HFFc6 (cell line): ENCODE measurements at places on chromosomes 16 and 17.
A peak's percentile ranks its signal among the peaks of the same experiment; 100 is the strongest.

- DNase-seq = no peak
These were observed 327.8 kb upstream of the MAF start for GRCh38 chr16:79928142-79928873.

- no peak for DNase-seq
These were observed 6.6 kb upstream of the DPEP2 start for GRCh38 chr16:68005786-68006286.

DNA sequence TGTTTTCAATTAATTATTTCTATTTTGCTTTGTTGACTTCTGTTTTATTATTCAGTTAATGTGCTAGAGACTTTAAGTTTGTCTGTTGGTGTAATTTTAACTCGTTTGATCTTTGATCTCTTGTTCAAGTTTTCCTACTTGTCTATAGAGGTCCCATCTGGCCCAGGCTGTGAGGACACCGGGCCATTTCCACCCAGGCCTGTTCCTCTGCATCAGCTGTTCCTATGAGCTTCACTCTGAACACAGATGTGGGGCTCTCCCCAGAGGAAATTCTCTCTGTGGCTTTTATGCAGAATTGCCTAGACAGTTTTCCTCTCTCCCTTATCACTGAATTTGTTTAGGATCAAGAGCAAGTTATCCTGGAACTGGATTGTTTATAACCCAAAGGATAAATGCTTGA, 44.7 kb downstream of the MYO18A start:
- DNase-seq = no peak

DNA sequence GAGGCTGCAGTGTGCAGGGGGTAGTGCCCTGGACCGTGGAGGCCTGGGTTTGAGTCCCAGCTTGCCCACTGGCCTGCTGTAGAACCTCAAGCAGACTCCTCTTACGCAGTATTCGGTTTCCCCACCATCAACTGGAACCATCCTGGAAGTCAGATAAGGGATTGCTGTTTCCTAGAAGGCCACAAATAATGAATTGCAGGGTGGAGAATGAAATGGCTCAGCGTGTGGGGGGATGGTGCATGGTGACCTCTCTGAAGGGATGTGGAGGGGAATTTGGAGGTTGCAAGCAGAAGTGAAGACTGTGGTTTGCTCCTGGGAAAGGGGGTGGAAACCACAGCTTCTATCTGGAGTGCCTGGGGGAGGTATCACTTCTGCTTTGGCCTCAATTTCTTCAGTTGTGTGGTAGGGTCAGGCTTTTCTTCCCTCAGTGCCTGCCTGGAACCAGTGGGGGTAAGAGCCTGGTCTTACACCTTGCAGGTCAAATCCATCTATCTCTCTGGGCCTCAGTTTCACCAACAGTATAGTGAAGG, 1.7 kb downstream of the ADGRG5 start:
- DNase-seq = no peak

GRCh38 chr16:19288872-19289799, 3.6 kb downstream of the CLEC19A start:
- DNase-seq = no peak

- no peak for DNase-seq
These were observed 2.4 kb upstream of the CBFB start for GRCh38 chr16:67026570-67026969.

- peak; percentile 19 for DNase-seq
These were observed 1.5 kb upstream of the SREBF1 start for GRCh38 chr17:17837966-17838962.

DNA sequence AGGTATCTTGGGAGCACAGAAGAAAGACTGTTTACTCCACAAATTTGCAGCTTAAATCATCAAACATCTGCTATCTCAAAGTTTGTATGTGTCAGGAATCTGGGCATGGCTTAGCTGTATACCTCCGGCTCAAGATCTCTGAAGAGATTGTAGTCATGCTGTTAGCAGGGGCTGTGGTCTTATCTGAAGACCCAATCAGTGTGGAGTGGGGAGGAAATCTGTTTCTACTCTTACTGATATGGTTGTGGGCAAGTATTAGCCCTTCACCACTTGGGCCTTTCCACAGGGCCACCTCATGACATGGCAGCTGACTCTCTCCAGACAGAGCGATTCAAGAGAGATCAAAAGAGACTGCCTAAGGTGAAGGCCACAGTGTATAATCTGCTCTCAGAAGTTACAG, 438.7 kb downstream of the KIF2B start:
- no peak for DNase-seq

GRCh38 chr17:6560496-6560895, 4.1 kb upstream of the PITPNM3 start:
- DNase-seq = no peak

GRCh38 chr16:1779741-1780676, 2.4 kb downstream of the SPSB3 start:
- no peak for DNase-seq

- DNase-seq = no peak
These were observed 10.1 kb downstream of the CA10 start for GRCh38 chr17:52148288-52148968.

GRCh38 chr16:1430759-1431496, at the start of gene PERCC1:
PERCC1 (plus strand) TSS chr16:1431078; CDS start chr16:1432594, 1,516 bp downstream.
- no peak for DNase-seq

DNA sequence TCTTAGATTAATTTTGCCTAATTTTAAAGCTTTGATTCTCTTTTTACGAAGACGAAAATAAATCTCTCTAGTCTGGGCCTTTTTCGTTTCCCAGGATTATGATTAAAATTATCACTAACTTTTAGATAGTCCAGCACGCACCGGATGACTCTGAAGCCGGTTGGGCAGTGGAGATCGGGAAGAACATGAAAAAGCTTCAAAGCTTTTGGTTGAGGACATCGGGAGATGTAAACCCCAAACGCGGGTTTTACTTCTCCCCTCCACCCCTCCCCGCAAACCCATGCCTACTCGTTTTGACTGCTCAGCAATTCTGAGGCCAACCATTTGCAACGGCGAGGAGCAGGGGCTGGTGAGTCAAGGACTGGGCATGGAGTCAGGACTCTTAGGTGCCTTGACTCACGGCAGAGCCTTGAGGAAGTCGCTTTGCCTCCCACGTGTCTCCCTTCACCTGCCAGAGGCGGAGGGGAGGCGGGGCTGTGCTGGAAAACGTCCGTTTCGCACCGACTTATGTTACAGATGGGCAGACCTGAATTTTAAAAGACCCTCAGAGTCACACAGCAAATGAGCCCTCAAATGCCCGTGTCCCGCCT, 989 bp upstream of the DUSP14 start:
- peak; percentile 94 for DNase-seq

DNA sequence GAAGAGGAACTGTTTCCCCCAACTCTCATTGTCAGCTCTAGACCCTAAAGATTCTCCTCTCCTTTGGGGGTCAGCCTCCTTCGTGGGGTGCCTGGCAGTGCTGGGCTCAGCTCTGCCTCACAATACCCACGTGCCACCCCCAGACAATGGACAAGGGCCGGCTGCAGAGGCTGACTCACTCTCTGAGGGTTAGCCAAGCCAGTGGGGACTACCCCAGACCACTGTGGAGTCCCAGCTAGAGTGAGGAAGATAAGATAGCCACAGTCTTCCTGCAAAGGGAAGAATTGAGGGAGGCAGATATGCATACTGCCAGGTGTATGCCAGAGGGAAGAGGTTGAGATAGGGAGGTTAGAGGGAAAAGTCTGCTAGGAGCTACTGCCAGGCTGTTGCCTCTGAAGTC, 13.5 kb upstream of the MTMR4 start:
- no peak for DNase-seq

GRCh38 chr16:10939649-10940234, 2.5 kb downstream of the DEXI start:
- DNase-seq = no peak

GRCh38 chr17:78674595-78675315, 97.6 kb upstream of the DNAH17 start:
- no peak for DNase-seq

DNA sequence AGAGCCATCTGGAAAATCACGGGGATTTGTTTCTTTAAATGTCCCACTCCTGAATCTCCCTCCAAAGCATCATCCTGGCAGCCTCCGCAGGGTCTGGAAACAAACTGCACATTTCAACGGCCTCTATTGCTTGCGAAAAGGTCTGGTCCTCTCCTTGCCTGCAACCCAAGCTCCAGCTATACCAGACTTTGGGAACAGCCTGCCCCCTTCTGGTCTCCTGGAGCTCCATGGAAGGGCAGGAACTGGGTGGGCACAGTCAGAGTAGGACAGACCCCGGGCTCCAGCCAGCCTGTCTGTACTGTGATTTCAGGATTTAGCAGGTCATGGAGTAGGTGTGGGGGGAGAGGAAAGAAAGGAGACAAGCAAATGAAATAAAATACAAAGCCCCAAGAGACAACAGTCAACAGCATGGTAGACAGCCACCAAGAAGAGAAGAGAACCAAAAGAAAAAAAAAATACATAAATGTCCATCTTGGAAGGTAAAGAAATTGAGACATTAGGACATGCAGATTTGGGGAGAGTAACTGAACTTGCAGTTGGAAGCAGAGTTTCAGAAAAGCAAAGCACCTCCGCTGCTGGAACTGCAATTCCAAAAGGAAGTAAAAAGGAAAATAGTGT, 2.7 kb downstream of the XYLT1 start:
- peak; percentile 59 for DNase-seq

GRCh38 chr16:3484318-3485096, 10.8 kb downstream of the C16orf90 start:
- no peak for DNase-seq

GRCh38 chr17:28204751-28205150, 114.2 kb upstream of the TMEM97 start:
- peak; percentile 56 for DNase-seq

DNA sequence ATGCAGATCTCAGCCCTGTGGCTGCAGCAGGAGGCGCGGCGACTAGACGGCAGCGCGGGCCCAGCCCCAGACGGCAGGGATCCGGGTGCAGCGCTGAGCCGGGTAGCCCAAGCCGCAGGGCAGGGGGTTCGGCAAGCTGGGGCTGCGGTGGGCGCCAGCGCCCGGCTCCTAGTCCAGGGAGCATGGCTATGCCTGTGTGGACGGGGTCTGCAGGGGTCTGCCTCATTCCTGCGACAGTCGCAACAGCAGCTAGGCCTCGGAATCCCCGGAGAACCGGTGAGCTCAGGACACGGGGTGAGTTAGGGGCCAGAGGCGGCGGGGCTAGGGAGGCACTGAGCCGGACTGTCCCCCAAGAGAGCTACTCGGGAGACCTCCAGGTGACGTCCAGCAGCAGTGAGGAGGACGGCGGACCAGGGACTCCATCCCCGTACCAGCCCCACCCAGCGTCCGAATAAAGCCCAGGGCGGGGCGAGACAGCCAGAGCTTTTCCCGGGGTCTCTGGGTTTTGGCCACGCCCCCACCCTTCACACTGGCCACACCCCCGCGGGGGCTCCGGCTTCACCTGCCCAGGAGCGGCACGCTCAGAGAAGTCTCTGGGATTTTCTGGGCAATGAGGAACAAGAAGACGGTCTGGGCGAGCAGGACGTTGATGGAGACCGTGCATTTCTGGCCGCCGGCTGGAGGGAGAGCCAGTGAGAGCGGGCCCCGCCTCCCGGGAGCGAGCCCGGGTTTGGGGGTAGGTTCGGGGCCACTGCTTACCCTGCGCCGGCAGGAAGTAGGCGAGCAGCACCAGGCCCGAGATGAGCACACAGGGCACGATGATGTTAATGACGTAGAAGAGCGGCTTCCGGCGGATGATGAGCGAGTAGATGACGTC, 1.1 kb downstream of the C17orf107 start:
- DNase-seq = no peak

GRCh38 chr17:55166506-55166905, 98.3 kb upstream of the HLF start:
- no peak for DNase-seq

DNA sequence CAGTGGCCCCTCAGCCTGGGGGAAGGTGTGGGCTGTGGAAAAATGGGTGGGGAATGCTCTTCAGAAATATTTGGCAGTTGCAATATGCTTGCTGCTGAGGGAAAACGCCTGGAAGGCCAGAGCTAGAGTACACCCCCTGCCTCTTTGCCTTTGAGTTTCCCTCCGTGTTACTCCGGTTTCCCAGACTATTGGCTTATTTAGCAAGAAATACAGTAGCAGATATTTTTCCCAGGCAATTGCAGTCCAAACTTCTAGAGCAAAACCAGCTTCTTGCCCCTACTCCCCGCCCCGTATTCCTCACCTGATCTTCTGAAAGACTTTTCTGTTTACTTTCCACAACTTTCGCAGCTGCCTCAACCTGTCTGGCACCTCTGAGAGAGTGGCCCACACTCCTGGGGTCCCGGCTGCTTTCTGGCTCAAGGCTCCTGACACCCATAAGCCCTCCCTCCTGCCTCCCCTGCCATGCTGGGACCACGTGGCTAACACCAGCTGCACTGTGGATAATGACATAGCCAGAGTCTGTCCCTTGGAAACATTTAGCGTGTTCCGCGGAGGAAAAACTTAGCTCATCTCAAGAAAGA, 45.8 kb upstream of the HELZ start:
- no peak for DNase-seq

DNA sequence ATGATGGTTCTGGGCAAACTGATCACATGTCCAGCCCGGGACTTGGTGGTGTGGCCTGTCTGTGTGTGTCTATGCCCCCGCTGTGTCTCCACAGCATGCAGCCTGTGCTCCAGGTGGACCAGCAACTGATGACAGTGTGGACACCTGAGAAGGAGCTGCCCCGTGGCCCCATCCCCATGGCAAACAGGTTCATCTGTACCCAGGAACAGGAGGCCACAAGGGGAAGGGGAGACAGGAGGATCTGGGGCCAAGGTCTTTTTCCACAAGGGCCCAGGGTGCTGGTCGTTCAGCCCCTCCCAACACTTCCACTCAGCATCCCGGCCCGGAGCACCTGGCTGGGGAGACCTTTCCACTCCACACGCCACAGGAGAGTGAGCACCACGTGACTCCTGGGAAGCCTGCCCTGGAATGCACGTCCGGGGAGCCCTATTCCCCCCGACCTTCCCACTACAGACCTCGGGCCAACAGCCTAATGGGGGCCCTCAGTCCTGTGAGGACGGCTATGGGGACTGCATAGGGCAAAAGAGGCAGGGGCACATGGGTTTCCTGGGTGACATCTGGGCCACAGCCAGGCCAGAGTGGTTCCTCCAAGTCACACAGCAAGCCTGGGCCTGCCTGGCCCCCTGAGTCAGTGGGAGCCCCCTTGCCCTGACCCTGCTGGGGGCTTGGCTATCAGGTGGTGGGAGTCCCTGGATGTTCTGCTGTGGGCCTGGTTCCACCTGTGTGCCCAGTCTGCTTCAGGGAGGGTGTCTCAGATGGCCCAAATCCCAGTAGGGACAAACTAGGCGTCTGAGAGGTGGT, 20.8 kb upstream of the NXPH3 start:
- no peak for DNase-seq

- no peak for DNase-seq
These were observed 2.4 kb downstream of the NUP93 start for GRCh38 chr16:56732366-56732765.

- DNase-seq = peak; percentile 90
These were observed 1.8 kb upstream of the MT2A start for GRCh38 chr16:56606476-56607108.

DNA sequence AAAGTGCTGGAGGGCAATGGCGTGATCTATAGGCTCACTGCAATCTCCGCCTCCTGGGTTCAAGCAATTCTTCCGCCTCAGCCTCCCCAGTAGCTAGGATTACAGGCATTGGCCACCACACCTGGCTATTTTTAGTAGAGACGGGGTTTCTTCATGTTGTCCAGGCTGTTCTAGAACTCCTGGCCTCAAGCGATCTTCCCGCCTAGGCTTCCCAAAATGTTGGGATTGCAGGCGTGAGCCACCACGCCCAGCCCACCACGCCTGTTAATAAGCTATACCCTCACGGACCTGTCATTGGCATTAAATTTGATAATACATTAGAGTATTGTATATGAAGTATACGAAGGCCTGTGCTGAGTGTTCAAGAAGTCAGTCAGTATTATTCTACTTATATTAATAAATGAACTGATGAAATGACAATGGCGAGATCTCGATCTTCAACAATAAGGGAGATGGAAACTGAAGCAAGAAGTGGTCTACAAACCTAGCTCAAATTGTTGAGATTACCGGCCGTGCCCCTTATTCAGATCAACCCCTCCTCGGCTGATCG, 818 bp upstream of the BCAS3 start:
- DNase-seq = no peak
